ENCODE measurements at places on chromosomes 6 and 20.

DNA sequence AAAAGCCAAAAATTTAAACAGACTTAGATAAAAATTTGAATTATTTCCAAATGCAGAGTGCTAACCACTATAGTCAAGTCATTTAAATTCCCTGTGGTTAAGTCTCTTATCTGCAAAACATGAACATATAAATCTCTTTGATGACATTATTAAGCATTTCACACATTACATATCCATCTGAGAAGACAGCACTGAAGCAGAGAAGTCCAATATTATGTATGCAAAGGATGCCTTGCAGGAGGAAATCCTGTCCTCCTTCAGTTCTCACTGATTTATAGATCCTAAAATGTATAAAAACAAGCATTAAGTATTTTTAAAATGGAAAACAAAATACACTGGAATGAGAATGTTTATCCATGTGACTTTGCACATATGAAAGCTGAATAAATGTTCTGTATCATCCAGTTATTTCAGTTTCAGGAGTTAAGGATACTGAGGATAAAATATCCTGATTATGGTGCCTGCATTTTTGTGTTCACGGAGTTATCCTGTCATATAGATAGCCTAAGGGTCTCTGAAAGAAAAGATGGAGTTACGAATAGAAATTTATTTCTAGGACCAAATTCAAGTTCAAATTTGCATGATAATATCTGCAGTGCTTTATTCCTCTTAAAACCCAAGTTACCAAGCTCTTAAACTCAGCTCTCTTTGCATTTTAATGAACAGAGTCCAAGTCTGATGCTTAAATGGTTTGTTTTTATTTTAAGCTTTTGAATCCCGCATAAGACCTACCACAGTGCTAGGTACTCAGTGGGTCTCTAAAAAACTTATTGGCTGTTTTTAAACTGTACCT, 145.4 kb downstream of the PRKN start:
- DNase-seq = no peak

GRCh38 chr20:49808753-49809152, 3.9 kb upstream of the SLC9A8 start:
- DNase-seq = no peak

DNA sequence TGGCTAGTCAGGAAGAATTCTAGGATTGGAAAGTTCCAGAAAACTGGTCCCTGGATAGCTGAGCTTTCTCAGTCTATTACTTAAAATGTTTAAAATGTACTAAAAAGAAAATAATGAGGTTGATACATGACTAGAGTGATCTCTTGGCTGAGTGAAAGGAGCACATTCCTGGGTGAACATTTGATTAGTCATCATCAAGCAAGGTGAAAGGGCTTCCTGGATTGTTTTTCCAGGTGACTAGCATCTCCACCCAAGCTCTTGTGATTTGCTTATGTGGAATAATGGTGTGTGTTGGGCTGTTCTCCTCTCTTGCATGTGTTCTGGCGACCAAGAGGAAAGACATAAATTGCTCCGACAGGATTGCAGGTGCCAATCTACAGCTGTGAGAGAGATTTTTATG, 42.9 kb downstream of the PKIB start:
- DNase-seq = no peak

- DNase-seq = peak; percentile 8
Observed at GRCh38 chr6:148835920-148836441, 89.2 kb downstream of the UST start.

GRCh38 chr6:2843138-2843740, 1.6 kb upstream of the SERPINB1 start:
- no peak for DNase-seq

GRCh38 chr6:2695454-2696095, 55.1 kb downstream of the MYLK4 start:
- DNase-seq = peak; percentile 5

DNA sequence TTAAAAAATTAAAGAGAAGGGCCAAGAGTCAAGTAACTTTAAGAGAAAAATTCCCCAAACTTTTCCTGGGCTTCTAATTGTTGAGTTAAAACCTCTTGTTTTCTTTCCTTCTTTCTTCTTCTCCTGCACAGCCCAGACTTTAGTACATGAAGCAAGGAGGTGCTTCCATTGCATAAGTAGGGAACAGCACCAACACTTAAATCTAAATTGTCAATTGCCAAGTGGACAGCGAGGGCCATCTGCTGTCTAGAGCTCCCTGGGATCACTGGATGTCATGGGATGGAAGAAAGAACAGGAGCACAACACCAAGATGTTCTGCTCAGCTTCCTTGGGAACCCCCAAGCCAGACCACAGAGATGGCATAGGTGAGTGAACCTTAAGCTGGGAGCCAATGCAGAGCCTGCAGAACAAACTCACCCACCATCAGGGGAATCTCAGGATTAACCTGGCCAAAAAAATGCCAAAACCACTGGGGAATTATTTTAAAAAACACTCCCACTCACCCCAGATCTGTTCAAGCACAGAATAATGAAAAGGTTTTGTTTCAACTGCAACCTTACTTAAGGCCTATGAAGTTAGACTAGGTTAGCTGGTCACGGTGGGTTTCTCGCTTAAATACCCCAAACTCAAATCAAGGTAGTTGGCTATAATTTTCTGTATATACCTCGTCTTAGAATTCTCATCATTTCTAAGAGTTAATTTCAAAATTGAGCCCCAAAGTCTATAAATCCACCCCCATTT, 67.8 kb downstream of the TNFRSF21 start:
- no peak for DNase-seq

DNA sequence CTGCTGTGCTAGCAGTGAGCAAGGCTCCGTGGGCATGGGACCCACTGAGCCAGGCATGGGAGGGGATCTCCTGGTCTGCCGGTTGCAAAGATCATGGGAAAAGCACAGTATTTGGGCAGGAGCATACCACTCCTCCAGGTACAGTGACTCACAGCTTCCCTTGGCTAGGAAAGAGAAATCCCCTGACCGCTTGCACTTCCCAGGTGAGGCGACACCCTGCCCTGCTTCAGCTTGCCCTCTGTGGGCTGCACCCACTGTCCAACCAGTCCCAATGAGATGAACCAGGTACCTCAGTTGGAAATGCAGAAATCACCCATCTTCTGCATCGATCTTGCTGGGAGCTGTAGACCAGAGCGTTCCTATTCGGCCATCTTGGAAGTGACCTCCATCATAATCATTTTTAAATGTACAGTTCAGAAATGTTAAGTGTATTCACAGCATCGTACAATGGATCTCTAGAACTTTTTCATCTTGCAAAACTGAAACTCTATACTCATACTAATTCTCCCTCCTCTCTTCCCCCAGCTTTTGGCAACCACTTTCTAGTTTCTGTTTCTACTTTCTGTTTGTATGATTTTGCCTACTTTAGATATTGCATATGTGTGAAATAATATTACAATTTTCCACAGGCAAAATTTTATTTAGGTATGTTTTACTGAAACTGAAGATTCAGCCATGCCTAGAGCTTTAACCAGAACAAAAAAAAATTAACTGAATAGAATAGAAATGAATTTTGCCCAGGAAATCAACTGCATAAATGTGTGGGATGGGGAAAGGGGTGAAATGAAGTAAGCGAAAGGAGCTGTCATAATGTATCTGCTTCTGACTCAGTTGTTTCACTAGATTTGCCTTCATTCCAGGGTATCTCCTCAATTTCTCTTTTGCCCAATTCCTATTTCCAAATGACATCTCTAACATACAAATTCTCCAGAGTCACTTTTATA, 100.0 kb downstream of the RWDD2A start:
- no peak for DNase-seq

DNA sequence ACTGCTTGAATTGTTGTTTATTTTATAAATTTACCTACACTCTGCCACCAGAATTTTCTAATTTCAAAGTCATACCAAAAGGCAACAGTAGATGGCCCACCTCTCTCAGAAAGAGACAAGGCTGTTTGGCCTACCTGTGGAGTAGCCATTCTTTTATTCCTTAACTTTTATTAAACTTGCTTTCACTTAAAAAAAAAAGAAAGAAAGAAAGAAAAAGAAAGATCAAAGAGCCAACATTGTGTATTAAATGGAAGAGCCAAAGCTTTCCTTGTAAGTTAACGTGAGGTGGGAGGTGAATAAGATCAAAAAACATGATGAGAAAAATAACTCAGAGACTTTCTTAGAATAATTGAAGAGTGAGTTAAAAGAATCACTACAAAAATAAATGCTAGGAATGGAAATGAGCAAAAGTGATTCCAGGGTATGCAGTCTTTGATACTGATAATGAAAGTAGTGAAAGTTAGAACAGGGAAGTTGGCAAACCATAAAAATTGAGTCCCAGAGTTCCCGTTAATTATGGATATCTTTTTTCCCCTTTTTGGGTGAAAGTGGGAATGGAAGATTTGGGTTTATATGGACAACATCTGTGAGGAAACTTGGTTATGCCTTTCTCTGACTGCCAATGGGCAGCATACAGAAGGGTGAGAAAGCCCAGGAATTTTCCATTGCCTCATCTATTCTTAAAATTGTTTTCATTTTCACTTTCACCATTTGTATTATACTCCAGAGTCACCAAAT, 35.9 kb upstream of the MYB start:
- DNase-seq = peak; percentile 61

- DNase-seq = no peak
Observed at GRCh38 chr20:52859156-52859876, 112.8 kb upstream of the TSHZ2 start.

DNA sequence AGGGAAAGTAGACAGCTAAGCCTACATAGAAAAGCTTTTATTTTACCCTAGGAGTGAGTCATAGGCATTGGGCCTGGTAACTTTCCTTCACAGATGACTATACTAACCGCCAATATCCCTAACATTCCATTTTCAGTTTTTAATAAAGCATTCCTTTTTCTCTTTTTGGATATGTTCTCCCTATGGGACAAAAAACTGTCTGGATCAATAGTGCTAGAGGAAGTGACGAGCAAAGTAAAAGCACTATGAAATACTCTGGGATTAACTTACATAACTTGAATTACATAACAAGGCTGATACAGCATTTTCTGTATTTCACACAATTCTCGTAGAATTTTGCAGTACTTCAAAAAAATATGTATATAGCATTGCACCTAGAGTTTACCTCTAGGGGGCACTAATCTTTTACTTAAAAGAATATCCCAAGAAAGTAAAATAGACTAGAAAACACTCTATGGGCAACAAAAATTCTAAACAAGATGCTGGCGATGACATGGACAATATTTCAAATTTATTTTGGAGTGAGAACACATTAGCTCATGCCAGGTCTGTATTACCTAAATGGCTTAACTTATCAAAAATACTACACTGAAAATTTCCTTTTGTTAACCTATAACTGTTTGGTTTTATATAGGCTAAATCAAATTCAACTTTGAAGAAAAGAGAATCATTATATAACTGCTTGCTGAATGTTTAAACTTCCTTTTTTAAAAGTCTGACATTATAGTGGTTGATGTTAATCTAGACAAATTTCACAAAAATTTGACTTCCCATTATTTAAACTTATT, 66.3 kb upstream of the DST start:
- peak; percentile 33 for DNase-seq

GRCh38 chr6:169366258-169366901, 112.7 kb upstream of the THBS2 start:
- DNase-seq = no peak

All from CD4-positive, alpha-beta T cell treated with Interleukin-4 for 1 hour (primary cell).